ENCODE measurements at places on chromosomes 2 and 18.

GRCh38 chr2:142724186-142724585 is 153.3 kb upstream of the KYNU start:
- DNase-seq: no peak

- DNase-seq: no peak
Observed at GRCh38 chr2:147027436-147027835, 817.4 kb upstream of the ACVR2A start.

- no peak for DNase-seq
Observed at GRCh38 chr2:66872986-66873754, 438.2 kb downstream of the MEIS1 start.

DNA sequence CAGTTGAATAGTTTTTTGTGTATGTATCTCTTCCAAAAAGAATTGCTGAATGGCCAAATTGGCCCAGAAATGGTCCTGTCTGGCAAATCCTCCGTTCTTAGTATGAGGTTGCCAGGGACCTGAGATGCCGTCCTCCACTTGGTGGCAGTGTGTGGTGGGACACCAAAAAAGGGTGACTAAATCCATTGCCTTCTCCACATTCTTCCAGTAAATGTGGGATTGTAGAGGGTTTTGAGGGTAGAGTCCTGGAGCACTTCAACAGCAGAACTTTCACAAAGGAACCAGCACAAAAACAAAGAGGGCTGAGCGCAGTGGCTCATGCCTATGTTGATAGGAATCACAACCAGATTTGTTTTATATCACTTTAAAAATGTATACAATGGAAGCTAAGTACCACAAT is 199.9 kb downstream of the BCL2 start:
- no peak for DNase-seq

DNA sequence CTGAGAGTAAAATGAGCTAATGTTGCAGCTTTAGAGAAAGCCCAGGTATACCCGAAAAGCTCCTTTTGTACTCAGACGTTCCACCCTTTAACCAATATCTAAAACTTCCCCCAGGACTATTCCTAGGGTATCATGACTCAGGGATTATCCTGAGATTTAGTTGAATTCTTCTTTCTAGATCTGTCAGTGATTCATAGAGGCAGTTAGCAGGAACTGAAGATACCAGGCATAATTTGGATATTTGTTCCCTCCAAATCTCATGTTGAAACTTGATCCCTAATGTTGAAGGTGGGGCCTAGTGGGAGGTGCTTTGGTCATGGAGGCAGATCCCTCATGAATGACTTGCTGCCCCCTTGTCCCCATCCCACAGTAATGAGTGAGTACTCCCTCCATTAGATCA is 161.2 kb upstream of the LRP1B start:
- no peak for DNase-seq

GRCh38 chr2:41326851-41327250 is 721.0 kb upstream of the PKDCC start:
- DNase-seq: no peak

DNA sequence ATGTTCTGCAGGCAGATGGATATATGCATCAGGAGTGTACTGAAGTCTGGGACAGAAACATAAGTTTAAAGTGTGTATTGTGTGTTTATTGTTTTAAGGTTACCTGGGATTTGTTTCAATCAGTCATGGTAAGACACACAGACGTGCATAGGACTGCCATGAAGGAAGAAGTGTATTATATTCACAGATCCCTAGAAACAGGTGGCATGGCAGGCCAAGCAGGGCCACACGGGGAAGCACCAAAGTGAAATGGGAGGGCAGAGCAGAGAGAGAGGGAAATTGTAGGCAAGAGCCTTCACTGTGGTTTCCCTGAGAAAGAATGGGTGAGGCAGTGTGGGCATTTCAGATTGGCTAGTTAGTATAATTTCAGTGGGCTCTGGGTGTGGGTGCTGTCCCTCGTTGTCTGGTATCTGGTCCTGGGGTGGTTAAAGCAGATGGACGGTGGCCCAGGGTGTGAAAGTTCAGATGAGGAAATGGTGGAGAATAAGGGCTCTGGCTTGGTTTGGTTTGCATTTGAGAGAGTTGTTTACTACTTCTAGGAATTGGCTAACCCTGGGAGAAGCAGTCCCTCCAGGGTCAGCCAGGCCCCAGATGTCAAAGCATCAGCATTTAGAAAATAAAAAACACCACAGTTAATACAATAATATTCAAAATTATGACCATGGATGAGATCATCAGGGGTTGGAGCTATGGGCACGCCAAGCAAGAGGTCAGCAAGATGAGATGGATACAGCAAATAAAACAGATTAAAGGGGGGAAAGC is 160.0 kb downstream of the LRRC30 start:
- DNase-seq: no peak

DNA sequence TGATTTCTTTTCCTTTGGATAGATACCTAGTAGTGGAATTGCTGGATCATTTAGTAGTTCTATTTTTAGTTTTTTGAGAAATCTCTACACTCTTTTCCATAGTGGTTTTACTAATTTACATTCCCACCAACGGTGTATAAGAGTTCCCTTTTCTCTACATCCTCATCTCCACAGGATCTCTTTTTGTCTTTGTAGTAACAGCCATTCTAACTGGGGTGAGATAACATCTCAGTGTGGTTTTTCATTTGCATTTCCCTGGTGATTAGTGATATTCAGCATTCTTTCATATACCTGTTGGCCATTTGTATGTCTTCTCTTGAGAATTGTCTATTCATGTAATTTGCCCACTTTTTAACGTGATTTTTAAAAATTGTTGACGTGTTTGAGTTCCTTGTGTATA is 13.8 kb downstream of the RFTN2 start:
- DNase-seq: no peak

DNA sequence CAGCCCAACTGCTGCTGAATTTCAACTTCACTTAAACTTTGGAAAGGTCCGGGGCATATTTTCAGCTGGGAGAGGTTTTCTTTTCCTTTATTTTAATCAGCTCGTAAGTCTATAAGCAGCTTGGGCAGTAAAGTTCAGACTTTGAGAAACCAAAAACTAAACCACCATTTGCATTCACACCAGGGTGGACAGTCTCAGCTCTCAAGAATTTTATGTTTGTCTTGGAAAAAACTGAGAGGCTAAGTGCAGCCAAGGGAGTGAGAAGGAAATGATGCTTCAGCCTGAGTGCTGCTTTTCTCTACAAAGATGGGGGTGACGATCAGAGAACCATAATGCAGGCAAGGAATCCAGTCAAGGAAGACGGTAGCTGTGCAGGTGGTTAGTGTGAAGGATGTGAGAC is 30.2 kb downstream of the MCFD2 start:
- no peak for DNase-seq

GRCh38 chr2:121017396-121017795 is 267.6 kb downstream of the TFCP2L1 start:
- no peak for DNase-seq

DNA sequence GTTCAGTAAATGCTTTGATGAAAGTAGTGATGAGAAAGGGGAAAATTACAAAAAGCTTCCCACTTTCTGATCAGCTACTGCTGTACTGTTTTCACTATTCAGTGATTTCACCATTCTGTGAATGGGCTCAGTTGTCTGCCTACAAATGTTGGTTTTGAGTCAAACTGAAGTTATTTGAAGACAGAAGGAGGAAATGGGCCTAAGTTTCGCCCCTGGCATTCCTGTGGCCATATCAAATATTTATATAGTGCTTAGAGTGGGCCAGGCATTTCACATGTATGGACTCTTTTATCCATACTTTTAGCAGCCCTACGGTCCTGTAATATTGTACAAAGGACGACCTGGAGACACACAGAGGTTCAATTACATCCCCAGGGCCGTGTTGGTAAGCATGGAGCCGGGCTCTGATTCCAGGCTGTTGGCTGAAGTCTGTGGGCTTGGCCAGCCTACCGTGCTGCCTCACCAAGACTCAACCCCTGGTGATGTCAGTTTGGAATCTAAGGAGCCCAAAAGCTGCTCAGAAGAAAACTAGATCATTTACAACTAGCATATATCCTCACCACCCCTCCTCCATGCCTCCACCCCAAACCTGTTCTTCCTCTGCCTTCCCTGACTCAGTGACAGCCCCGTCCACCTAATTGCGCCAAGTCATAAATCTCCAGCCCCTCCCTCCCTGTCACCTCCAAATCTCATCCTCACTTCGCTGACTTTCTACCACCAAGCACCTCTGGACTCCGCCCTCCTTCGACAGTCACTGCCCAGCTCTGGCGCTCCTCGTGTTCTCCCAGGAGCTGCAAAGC is 10.1 kb upstream of the GRHL1 start:
- DNase-seq: no peak

DNA sequence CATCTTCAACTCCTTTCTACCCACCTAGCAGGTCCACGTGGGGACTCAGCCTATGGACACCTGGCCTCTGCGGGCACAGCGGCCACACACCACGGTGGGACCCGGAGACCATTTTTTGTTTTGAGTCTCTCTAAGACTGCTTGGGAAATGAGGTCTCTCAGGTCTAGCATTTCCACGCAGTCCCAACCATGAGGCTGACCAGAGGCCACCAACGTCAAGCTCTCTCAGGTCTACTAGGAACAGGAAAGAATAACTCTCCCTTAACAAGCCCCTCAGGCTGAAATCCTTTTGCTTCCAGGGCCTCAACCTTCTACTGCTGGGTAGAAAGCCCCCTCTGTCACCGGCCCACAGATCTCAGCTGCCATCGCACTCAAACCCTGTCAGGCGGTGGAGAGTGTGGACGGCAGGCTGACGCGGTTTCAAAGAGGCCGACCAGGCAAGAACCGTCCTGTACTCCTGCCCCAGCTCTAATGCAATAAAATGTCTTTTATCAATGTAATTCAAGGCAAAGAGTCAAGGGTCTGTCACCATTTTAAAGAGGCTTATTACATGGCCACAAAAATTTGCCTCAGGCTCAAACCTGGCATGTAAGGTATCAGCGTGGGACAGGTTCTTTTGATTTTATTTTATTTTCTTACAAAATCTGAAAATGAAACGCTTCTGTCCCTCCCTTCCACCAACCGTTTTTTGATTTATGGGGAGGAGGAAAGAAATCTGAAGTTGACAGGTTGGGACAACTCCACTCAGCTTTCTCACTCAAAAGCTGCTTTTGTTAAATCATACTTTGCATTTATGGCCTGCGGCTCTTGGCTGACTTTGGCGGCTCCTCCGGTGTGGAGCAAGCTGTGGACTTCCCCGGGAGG is 74.0 kb downstream of the BCL11A start:
- DNase-seq: no peak

DNA sequence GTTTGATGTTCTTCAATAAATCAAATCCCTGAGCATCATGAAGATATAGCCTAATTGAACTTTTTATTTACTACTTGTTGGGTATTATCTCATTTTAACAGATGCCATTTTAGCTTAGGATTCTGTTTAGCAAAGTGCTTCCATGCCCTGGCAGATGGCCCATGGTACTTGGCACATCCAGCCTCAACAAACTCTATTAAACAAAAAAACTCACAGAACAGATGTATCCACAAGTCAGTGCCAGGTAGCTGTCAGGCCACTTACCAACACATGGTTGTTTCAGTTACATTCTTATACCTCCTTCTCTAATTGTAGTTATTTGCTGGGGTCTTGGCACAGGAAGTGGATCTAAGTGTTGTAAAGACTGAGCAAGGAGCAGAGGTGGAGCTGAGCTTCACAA is 29.6 kb downstream of the GAD1 start:
- DNase-seq: no peak

GRCh38 chr2:197059477-197059876 is 133.0 kb upstream of the PGAP1 start:
- no peak for DNase-seq

GRCh38 chr18:905307-905947 is 756 bp downstream of the ADCYAP1 start:
- no peak for DNase-seq

- no peak for DNase-seq
Observed at GRCh38 chr2:220068846-220069245, 441.4 kb downstream of the SLC4A3 start.

- DNase-seq: no peak
Observed at GRCh38 chr18:50656841-50657470, 97.1 kb downstream of the MAPK4 start.

- no peak for DNase-seq
Observed at GRCh38 chr2:128534688-128535392, 216.2 kb upstream of the HS6ST1 start.

- no peak for DNase-seq
Observed at GRCh38 chr2:115910270-115910669, 1467.8 kb downstream of the DPP10 start.

DNA sequence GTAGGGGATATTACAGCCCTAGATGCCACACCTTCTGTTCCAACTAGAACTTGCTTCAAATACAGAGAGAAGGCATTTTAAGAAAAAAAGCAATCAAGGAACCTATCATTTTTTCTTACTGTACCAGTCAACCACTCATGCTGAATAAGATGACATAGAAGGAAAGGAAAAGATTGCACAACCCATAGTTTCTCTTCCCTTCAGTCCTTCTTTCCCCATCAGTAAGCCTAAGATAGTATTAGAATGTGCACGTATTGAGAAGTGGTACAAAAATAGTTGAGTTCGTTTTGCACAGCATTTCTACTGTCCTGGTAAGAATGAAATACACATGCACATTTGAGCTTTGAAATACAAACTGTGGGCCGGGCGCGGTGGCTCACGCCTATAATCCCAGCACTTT is 27.0 kb upstream of the HK2 start:
- DNase-seq: no peak

DNA sequence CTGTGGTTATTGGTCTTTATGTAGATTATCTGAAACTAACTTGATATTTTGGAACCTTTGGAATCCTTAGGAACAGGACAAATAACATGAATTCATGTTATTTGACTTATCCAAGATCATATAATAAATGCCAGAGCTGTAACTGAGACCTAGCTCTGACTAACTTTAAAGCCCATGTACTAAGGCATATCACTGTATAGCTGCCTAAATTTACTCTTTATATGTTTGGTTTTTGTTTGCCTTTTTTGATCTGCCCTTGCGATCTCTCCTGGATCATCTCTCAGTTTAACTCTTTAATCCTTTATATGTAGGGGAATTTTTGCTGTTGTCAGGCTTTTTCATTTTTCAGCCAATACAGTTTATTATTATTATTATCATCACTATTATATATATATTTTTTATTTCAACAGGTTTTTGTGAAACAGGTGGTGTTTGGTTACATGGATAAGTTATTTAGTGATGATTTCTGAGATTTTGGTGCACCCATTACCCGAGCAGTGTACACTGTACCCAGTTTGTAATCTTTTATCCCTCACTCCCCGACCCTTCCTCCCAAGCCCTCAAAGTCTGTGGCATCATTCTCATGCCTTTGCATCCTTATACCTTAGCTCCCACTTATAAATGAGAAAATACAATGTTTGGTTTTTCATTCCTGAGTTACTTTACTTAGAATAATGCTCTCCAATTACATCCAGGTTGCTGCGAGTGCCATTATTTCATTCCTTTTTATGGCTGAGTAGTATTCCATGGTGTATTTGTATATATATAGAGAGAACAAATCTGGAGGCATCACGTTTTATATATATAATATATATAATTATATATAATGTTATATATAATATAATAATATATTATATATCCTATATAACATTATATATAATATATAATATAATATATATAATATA is 48.9 kb downstream of the APLF start:
- no peak for DNase-seq

- DNase-seq: peak; percentile 73
Observed at GRCh38 chr2:196176142-196176738, 4.9 kb upstream of the STK17B start.

- DNase-seq: no peak
Observed at GRCh38 chr18:55398858-55399257, 189.1 kb downstream of the TCF4 start.
